ENCODE measurements at places on chromosomes 6 and 20.

- DNase-seq, result no peak
These were observed 53.8 kb downstream of the ADAT2 start for GRCh38 chr6:143396497-143397226.

- DNase-seq, result no peak
These were observed 14.4 kb downstream of the DUSP22 start for GRCh38 chr6:306641-307061.

DNA sequence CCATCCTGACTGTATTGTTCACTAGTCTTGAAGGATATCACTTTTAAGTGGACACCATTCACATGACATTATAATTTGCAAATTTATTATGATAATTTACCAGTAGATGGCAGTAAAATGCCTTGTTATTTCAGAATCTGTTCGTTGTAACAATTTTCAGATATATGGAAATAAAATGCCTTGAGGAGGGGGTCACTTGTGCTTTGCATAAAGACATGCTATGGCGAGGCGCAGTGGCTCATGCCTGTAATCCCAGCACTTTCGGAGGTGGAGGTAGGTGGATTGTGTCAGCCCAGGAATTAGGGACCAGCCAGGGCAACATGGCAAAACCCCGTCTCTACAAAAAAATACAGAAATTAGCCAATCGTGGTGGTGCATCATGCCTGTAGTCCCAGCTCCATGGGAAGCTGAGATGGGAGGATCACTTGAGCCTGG is 9.0 kb upstream of the NCOA6 start:
- DNase-seq, result no peak

- peak; percentile 40 for DNase-seq
These were observed 238.2 kb downstream of the SYNE1 start for GRCh38 chr6:152398993-152399392.

DNA sequence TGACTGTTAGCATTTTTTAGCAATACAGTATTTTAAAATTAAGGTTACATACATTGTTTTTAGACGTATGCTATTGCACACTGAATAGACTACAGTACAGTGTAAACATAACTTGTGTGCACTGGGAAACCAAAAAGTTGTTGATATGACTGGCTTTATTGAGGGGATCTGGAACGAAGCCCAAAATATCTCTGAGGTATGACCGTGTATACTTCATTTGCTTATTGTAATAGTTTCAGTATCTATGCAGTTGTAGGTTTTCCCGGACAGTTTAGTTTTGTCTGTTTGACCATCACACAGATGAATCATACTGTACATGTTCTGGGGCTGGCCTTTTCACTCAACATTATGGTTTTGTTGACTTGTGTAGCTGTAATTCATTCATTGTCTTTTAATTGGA is 6.9 kb upstream of the ZBTB12 start:
- no peak for DNase-seq

- DNase-seq, result no peak
These were observed 198.6 kb downstream of the DTNBP1 start for GRCh38 chr6:15464211-15464725.

DNA sequence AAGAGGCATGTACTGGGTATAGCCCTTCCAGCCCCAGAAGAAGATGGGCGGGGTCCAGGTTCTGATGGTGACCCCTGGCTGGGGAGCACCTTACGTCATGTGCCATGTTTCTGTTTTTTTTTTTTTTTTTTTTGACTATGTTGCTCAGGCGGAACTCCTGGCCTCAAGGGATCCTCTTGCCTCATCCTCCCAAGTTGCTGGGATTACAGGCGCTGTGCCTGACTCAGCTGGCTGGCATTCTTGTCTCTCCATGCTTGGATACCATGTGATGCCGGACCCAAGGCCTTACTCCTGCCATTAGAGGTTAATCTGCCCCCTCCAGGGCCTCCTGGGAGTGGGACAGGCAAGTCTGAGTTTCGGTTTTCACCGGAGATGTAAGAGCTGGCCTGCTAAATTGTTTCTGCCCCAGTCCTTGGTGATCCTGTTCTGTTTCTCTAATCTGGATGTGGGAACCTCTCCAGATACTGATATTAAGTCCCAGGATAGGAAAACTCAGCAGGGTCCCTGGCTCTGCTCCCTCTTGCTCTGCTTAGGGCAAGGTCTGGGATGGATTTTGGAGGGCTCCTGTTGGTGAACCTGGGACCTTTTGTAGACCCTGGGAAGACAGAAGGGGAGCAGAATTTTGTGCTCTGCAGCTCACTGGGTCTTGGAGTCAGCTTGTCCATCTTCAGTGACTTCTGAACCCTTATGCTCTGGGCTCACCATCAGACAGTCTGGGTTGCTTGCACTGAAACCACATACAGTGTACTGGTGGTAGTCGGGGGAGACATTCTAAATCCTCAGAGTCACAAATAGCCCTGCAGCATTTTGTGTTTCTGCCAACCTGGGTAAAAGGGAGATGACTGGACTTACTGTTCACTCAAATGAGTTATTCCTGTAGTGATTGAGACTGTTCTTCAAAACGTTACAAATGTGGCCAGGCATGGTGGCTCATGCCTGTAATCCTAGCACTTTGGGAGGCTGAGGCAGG is 45.1 kb downstream of the PTK7 start:
- DNase-seq, result no peak

DNA sequence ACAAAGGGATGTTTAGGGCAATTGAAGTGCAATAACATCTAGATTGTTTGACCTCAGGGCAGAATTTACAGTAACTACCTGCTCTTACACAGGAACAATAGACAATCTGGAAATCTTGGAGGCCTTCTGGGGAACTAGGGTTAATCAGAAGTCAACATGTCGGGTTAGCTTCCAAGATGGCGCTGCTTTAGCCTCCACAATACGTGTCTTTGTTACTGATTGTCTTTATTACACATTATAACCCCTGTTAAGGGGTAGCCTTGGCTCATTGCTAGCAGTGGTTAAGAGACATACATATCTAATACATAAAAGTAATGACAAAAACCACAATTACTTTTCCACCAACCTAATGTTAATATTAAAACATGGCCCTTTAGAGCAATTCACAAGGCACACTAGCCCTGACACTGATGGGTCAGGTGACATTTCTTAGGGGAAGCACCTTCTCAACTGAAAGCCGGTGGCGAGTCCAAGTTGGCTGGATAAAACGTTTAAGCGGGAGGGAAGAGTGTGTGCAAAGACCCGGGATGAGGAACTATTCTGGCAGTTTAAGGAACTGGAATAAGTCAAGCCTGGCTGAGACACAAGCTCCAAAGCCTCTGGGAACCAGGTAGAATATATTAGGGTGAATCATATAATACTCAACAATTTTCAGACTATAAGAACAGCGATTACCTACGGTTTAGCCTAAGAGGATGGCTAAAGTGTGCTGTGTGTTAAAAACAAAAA is 236.9 kb downstream of the BCAS1 start:
- no peak for DNase-seq

GRCh38 chr6:28816909-28817807 is 106.6 kb downstream of the TRIM27 start:
- no peak for DNase-seq

DNA sequence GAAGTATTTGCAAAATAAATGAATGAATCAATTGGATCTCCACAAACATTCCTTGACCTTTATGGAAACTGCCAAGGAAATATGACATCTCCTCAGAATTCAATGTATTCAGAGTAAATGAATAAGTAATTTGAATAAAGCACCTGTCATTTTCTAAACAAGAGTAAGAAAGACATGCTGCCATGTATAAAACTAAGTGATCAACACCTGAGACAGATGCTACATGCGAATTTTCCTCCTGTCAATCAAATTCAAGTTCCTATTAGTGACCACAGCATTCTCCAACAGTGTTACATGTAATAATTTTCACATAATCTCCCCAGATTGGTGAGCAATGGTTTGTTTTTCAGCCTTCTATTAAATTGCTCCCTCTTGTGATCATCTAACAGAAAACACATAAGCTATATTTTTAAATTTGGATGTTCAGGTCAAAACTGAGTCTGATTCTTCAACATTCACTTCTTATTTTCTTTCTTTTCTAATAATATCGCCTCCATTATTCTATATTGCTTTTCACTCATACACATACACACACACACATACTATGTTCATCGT is 163.2 kb upstream of the RNF217 start:
- no peak for DNase-seq

GRCh38 chr6:1394514-1395463 is 5.4 kb downstream of the FOXF2 start:
- DNase-seq, result peak; percentile 7

DNA sequence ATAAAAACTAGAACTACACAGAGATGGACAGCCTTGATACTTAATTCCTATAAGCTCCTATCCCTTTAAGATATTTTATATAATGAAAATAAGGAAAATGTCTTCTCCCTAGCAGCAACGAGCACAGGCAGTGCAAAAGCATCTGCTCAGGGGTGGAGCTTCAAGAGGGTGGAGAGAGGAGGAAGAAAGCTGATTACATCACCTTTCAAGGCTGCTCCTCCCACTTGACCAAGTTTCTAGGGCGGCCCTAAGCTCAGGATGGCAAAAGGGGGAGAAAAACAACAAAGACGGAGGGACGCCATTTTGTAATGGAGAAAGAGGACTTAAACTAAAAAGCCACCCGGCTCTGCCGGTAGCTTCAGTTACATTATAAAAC is 2.2 kb downstream of the PPP1R10 start:
- DNase-seq, result peak; percentile 95

GRCh38 chr6:7041511-7042026 is 66.2 kb upstream of the RREB1 start:
- DNase-seq, result no peak

DNA sequence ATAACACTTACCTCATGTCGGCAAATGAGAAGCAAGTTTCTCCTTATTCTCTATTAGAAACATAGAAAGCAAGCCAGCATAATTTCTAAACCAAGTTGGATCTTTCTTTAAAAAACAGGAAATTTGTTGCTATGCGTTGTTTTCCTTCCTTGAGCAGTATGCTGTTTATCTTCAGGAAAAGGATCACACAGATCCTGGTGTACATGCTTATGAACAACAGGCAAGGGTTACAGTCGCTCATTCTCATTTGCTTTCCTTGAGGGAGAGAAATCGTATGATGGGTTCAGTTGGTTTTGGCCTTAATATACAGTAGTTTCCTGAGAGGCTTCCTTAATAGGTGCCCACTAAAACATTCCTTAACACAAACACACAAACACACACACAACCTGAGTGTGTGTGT is 118.8 kb downstream of the FYN start:
- DNase-seq, result no peak

GRCh38 chr6:96089173-96089572 is 73.4 kb downstream of the FUT9 start:
- DNase-seq, result no peak

DNA sequence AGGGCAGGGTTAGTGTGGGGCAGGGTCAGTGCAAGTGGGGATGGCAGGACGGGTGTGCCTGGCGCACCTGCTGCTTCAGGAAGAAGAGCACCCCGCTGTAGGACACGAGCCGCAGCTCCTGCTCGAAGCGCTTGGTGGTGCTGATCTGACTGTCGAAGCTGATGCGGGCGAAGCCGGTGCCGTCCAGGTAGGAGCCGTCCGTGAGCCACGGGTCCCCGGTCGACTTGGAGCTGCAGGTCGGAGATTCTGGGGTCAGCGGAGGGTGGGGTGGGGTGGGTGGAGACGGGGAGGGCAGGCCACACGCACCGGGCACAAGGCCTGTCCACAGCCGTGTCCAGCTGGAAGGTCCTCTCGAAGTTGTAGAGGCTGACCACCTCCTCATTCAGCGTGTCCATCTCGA is 10.2 kb downstream of the ADRM1 start:
- no peak for DNase-seq

DNA sequence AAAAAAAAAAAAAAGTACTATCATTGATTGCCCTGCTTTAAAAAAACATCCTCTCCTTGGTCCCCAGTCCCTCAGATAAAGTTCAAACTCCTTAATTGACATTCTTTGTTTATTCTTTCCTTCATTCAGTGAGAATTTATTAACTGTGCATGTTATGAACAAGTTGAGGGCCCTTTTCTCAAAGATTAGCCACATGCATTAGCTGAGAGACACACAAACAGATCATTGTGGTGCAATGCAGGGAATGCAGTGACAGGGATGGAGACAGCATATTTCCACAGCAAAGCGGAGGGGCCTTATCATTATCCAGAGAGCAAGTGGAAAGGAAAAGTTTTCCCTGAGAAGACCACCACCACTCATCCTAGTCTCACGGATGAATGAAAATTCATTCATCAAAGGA is 21.9 kb upstream of the IPCEF1 start:
- DNase-seq, result no peak

Measured in right hindlimb (tissue), 1 donor.